Pancreas (tissue), 10 donors: ENCODE measurements at places on chromosomes 4 and X. TPM values are rescaled to one million over a fixed set of nuclear protein-coding genes. Genes with fewer than 3 reads are reported as not detected.

- H3K27me3 ChIP-seq, result no peaks in the 10 kb centered on the region
- H3K27ac ChIP-seq, result no peak overlapping the region
- H3K4me1 ChIP-seq, result no peaks in the 10 kb centered on the region
- no peaks in the 10 kb centered on the region for H3K36me3 ChIP-seq
- no peak overlapping the region for H3K4me3 ChIP-seq
Measured at GRCh38 chr4:7793186-7793585, 146.5 kb downstream of the AFAP1 start.

Gene GLRB
- 8.1 TPM for total RNA-seq

Gene POU3F4
- total RNA-seq, result not detected

DNA sequence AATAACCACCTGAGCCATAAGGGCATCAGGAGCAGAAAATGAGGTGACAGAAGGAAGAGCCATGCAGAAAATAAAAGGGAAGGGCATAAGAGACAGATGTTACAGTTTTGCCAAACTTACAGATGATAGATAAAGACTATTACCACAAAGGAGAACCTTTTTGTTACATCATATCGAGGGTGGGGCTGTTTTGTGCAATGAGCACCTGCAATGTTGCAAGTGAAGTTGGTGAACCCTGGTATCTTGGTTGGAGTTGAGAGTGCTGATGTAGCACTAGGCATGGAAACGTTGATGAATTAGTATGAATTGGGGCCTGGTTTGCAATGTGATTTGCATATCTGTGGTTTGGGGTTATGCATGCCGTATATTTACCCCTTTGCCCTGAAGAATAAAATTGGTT lies 119.8 kb upstream of the TEX13D start:
- no peak overlapping the region for H3K27ac ChIP-seq
- H3K4me1 ChIP-seq, result no peaks in the 10 kb centered on the region
- no peaks in the 10 kb centered on the region for H3K36me3 ChIP-seq
- H3K4me3 ChIP-seq, result no peak overlapping the region

- no peak for DNase-seq
- no peaks in the 10 kb centered on the region for H3K36me3 ChIP-seq
Measured at GRCh38 chr4:180567080-180567479, 1676.1 kb upstream of the TENM3 start.

Gene ADRA2C
- 2.6 TPM for total RNA-seq
